Ovary (tissue), 10 donors: ENCODE measurements at places on chromosomes 7 and 10. TPM values are rescaled to one million over a fixed set of nuclear protein-coding genes. Genes with fewer than 3 reads are reported as not detected.

GRCh38 chr10:69874449-69874848, 72.7 kb downstream of the COL13A1 start:
- no peaks in the 10 kb centered on the region for H3K27me3 ChIP-seq
- no peaks in the 10 kb centered on the region for H3K36me3 ChIP-seq
- H3K4me1 ChIP-seq = no peaks in the 10 kb centered on the region
- DNase-seq = no peak

DNA sequence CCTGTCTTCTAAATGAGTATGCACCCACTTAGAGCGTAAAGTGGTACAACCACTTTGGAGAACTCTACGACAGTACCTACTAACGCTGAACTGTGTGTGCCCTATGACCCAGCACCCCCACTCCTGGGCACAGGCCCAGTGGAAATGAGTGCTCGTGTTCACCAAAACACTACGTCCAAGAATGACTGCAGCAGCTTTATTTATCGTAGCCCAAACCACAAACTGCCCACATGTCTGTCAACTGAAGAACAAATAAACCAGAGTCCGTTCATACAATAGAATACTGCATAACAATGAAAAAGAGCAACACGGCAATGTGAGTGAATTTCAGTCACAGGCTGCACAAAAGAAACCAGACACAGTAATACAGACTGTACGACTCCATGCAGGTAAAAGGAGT, 35.4 kb downstream of the TLL2 start:
- H3K27me3 ChIP-seq = no peaks in the 10 kb centered on the region
- no peaks in the 10 kb centered on the region for H3K36me3 ChIP-seq
- no peak overlapping the region for H3K4me3 ChIP-seq
- DNase-seq = no peak

DNA sequence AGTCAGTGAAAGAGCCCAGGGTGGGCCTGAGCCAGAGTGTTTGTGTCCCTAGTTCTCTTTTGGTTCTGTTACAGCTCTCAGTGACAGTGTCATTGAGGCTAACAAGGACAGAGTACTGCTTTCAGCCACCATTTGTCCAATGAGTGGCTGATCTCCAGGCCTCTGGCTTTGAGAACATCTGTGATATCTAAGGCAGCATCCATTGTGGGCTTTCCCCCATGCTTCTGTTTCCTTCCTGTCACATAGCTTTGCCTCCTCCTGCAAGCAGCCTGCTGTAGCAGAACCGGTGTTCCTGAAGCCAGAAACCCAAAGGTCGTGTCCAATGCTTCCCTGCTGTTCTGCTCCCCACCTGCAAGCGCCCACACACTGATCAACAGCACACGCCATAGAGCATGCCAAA, 68.4 kb downstream of the IKZF1 start:
- no peak overlapping the region for H3K27ac ChIP-seq
- no peaks in the 10 kb centered on the region for H3K36me3 ChIP-seq
- no peaks in the 10 kb centered on the region for H3K27me3 ChIP-seq
- no peak for DNase-seq
- no peak overlapping the region for H3K4me3 ChIP-seq

DNA sequence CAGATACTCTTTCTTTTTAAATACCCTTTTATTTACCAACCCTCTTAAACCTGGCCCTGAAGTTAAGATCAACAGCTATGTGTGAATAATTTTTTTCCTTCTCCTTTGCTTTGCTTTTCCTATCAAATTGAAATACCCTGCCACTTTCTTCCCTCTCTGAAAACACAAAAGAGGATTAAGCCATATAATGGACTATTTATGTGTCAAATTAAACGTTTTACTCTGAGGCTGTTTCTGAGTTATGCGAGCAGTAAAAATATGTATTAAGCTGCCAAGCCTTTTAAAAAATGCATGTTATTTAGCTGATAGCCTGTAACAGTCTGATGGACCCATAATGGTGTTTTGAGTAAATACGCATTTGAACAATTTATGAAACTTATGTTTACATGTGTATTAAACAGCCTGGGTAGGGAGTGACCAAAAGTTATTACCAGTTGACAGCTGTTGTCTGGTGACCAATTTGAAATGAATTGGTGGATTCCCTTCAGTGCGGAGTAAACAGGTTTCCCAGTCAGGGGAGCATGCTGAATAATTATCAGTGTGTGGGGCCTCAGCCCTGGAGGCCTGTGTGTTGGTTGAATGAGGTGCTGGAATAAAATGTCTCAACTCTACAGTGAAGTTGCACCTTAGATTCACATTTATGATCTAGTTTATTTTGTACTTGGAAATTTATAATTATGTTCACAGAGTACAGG, 89.6 kb downstream of the AUTS2 start:
- DNase-seq = no peak
- H3K27me3 ChIP-seq = no peaks in the 10 kb centered on the region
- no peak overlapping the region for H3K4me3 ChIP-seq
- H3K4me1 ChIP-seq = peaks cover 12% of the 10 kb centered on the region
- H3K36me3 ChIP-seq = no peaks in the 10 kb centered on the region
- no peak overlapping the region for H3K27ac ChIP-seq

DNA sequence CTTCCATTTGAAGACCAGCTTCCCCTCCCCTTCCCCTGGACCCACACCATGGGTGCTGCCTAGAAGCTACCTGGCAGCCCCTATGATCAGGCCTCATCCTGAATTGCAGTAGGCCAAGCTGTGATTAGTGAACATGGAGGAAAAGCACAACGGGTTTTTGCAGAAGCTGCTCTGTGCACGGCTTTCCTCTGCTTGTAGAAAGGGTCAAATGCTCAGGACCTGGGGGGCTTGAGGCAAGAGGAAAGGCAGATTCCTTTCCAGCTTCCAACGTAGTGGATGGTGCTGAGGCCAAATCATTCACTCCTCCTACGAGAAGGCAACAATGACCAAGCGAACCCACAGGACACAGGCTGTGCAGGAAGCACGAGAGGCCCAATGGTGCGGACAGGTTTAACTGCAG, 410.3 kb upstream of the SHH start:
- no peaks in the 10 kb centered on the region for H3K27me3 ChIP-seq
- no peaks in the 10 kb centered on the region for H3K36me3 ChIP-seq
- no peaks in the 10 kb centered on the region for H3K4me1 ChIP-seq
- DNase-seq = no peak
- no peak overlapping the region for H3K27ac ChIP-seq

DNA sequence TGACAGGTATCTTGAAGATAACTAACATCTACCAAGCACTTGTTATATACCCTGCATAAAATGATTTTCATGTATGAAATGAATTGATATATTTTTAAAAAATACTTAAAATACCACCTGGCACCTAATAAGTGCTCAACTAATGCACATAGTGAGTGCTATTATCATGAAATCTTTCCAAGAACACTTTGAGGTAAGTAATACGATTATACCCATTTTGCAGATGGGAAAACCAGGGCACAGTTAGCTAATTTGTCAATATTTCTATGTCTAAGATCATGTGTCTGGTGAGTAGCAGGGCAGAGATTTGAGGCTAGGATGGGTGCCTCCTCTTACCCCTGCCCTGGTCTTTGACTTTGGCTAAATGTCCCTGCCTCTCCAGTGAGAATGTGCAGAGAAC, 6.1 kb downstream of the DMBT1 start:
- no peaks in the 10 kb centered on the region for H3K27me3 ChIP-seq
- DNase-seq = no peak
- H3K36me3 ChIP-seq = no peaks in the 10 kb centered on the region
- peaks cover 1% of the 10 kb centered on the region for H3K4me1 ChIP-seq

DNA sequence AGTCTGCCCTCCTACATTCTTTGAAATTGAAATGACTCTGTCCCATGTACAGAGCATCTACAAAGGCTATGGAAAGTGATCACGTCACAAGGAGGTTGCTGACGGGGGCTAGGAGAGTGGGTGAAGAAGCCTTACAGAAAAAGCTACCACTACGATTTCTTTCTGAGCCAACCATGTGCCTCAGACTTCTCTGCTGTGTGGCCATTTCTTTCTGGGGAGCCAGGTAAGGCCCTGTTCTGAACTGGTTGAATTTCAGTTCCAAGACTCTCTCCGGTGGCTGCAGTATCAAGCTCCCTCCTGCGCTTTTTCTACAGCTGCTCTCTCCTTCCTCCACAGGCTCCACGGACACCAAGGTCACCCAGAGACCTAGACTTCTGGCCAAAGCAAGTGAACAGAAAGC, 112.5 kb upstream of the PRSS1 start:
- no peaks in the 10 kb centered on the region for H3K36me3 ChIP-seq
- no peaks in the 10 kb centered on the region for H3K4me1 ChIP-seq
- no peaks in the 10 kb centered on the region for H3K27me3 ChIP-seq
- H3K4me3 ChIP-seq = no peak overlapping the region
- H3K27ac ChIP-seq = no peak overlapping the region

DNA sequence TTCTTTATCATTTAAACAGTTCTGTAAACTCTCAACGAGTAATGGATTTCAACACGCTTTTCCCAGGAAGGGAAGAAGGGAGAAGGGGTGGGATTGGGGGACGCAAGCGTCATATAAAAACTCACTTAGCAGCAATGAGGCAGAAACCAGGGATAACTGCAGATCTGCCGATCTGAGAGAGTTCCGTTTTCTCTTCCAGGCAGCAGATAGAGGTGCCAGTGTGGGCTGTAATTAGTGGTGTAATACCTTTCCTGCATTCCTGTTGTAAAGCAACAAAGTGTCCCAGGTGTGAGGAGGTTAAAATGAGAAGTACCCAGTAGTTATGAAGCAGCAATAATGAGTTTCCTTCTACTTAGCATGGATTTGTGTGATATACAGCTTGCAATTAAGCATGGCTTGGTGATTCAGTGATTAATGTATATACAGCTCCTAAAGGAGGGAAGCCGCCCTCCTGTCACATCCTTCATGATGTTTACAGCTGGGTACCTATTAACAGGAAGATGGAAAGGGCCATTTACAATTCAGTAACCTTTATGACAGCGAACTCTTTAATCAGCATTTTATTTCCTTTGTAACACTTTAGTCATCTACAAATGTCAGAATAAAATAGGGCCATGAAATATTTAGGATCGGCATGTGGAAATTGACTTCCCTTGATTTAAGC, 271.9 kb downstream of the LRMDA start:
- H3K36me3 ChIP-seq = no peaks in the 10 kb centered on the region
- H3K4me3 ChIP-seq = no peak overlapping the region
- no peaks in the 10 kb centered on the region for H3K4me1 ChIP-seq
- no peak overlapping the region for H3K27ac ChIP-seq
- no peak for DNase-seq

DNA sequence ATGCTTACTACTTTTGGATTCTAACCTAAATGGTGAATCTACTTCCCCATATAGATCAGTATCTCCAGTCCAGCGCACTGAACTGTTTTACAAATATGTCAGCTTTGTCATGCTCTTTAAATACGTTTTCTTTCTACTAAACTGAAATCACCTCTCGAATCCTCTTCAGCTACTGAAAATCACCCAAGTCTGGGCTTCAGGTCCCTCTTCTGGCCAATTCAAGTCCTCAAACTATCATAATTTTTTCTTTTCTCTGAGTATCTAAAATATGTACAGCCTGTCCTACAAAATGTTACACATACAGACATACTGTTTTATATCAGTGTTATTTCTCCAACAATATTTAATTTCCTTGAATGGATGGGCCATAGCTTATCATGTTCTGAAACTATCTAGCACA, 84.2 kb downstream of the CACNA2D1 start:
- H3K4me3 ChIP-seq = no peak overlapping the region
- no peak for DNase-seq
- no peaks in the 10 kb centered on the region for H3K27me3 ChIP-seq
- no peak overlapping the region for H3K27ac ChIP-seq
- no peaks in the 10 kb centered on the region for H3K4me1 ChIP-seq

- no peak for DNase-seq
- no peaks in the 10 kb centered on the region for H3K36me3 ChIP-seq
- no peaks in the 10 kb centered on the region for H3K4me1 ChIP-seq
These were observed 21.4 kb downstream of the DENND2A start for GRCh38 chr7:140619176-140619575.

GRCh38 chr7:96244992-96245292, 77.0 kb downstream of the SLC25A13 start:
- no peaks in the 10 kb centered on the region for H3K36me3 ChIP-seq
- no peak for DNase-seq
- H3K4me3 ChIP-seq = no peak overlapping the region
- H3K4me1 ChIP-seq = no peaks in the 10 kb centered on the region

DNA sequence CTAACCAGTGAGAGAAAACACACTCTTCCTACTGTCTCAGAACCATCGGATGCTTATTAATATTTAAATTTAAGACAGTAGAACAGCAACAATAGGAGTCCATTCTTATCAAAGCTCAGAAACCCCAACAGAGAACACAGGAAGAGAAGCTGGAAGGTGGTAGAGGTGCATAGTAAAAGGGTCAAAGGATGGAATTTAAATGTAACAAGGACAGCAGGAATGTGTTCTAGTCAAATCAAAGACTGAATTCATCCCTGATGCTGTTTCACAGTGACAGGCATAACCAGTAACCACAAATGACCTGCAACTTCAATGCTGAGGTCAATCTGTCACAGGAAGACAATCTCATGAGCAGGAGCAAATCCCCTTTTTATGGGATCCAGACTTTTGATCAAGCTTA, 1259.7 kb downstream of the XPNPEP1 start:
- no peak for DNase-seq

DNA sequence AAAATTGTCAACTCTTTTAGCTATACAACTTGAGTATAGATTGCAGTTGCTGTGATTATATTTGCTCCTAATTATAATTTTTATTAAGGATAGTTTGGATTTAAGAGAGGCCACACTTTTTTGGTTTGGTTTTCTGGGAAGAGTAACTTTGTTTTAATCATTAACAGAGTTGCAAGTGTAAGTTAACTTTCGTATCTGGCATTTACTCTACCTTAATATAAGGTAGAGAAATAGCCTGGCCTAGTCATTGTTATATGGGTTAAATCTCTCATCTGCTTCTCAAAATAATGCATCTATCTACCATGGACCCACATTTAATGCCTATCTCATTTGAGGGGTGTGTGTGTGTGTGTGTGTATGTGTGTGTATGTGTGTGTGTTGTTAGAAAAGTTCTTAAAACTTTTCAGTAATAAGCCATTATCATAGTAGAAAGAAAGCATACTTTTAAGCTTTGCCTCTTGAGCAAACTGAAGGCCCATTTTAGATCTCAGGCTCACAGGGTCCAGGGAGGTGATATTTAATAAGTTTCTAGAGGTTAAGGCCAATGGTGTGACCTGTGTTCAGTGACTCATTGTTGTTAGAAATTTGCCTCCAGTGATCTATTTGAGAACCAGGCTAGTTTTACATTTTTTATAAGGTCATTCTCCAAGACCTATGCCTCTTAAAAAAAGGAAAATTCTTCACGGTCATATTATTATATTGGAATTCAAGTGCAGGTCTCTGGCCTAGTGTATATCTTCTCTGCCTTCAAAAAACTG, 10.9 kb upstream of the TEX47 start:
- H3K4me1 ChIP-seq = no peaks in the 10 kb centered on the region
- no peak overlapping the region for H3K27ac ChIP-seq
- no peaks in the 10 kb centered on the region for H3K27me3 ChIP-seq
- no peaks in the 10 kb centered on the region for H3K36me3 ChIP-seq
- no peak overlapping the region for H3K4me3 ChIP-seq
- no peak for DNase-seq

Gene TFEC
- total RNA-seq = 2.7 TPM

Gene PPA1
- 36.8 TPM for total RNA-seq

Gene NPC1L1
- 0.28 TPM for total RNA-seq

Gene CPN1
- total RNA-seq = not detected

Gene DPP6
- 1.6 TPM for total RNA-seq

Gene DNAJC1
- 20.2 TPM for total RNA-seq

Gene GPR85
- total RNA-seq = not detected

Gene LIPN
- total RNA-seq = not detected
